ENCODE measurements at places on chromosomes 4 and X. TPM values are rescaled to one million over a fixed set of nuclear protein-coding genes. Genes with fewer than 3 reads are reported as not detected.
A peak's percentile ranks its signal among the peaks of the same experiment; 100 is the strongest.

VBP1 gene
- total RNA-seq = 52.3 TPM

DNA sequence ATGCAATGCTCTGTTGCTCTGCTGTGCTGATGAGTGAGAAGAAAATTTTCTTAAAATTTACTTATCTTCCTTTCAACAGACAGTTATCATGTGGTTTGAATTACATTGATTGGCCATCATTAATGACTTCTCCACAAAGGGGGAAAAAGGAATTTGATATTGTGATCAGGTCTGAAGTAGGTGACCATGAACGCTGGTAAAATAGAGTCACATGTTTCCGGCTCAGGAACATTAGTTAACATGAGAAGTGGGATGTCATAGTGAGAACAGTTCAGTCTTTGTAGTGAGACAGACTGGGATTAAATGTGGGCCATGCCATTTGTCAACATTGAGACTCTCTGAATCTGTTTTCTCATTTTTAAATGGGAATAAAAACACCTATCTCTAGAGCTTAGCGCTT, 50.6 kb downstream of the GBA3 start:
- H3K4me3 ChIP-seq = no peak overlapping the region
- H3K27me3 ChIP-seq = no peaks in the 10 kb centered on the region
- no peak overlapping the region for H3K27ac ChIP-seq

DNA sequence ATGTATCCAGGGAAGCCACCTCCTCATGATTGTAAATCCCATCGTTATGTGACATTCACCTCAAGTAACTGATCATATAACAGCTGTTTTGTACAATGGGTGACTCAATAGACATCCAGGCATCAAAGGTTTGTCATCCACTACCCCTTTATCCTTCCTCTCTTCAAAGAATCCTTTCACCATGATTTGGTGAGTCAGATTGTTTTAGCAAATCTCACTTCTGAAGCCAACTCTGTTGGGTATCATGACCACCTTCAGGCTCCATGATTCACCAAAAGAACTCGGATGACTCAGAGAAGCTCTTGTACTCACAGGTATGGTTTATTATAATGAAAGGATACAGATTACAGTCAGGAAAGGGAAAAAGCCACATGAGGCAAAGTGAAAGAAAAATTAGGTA, 132.1 kb downstream of the PWWP3B start:
- peak; percentile 56 for DNase-seq
- H3K4me3 ChIP-seq = no peak overlapping the region
- no peaks in the 10 kb centered on the region for H3K36me3 ChIP-seq
- no peaks in the 10 kb centered on the region for H3K27me3 ChIP-seq
- peaks cover 4% of the 10 kb centered on the region for H3K4me1 ChIP-seq

BBS7 gene
- 21.0 TPM for total RNA-seq

DNA sequence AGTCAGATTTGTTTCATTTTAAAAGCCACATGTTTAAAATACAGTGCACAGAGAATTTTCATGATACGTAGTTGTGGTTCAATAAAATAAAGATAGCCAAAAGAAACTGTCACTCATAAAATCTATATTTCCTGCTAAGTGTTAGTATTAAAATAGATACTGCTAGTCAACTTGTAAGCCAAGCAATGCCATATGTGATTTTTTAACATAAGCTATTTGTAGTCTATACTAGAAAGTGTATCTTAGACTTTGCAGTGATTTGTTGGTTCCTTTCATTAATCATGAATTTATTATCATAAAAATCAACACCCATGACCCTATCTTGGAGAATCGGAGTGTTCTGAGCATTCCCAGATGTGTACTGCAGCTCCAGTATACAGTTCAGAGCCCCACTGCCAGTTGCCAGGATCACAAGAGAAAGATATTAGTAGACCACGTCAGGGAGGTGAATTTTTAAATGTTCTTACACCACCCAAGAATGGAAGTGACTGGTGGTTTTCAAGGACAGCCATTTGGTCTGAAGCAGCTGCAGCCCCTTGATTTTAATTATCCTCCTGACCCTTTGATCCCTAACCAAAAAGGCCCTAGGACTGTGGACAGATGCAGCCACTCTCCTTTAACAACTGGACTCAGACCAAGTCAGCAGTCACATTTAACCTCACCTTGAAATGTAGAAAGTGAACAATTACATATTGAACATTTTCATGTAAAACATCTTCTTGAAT, 163.1 kb downstream of the PALLD start:
- H3K27me3 ChIP-seq = peaks cover 3% of the 10 kb centered on the region
- H3K4me3 ChIP-seq = no peak overlapping the region
- no peak overlapping the region for H3K27ac ChIP-seq
- DNase-seq = no peak

DNA sequence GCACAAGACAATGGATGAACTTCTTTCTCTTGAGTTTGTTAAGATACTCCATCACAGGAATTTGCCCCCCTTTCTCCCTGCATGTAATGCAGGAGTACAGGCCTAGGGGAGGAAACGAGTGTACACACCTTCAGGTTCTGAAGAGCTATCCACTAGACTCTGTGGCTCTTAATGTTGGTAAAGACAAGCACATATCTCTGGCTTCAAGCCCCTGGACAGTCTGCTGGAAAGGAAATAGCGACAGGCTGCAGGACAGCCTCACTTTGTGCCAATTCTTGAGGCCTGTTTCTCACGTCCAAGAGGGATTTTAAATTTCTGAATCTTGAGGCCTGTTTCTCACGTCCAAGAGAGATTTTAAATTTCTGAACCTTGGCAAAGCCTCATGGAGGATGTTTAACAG, 87.1 kb downstream of the RLIM start:
- no peaks in the 10 kb centered on the region for H3K4me1 ChIP-seq
- no peaks in the 10 kb centered on the region for H3K36me3 ChIP-seq
- no peak overlapping the region for H3K4me3 ChIP-seq
- H3K27me3 ChIP-seq = no peaks in the 10 kb centered on the region
- no peak for DNase-seq
- H3K27ac ChIP-seq = no peak overlapping the region

CXorf58 gene
- not detected for total RNA-seq
